Skin of body (tissue), 3 donors: ENCODE measurements at places on chromosomes 13 and 19. TPM values are rescaled to one million over a fixed set of nuclear protein-coding genes. Genes with fewer than 3 reads are reported as not detected.

GRCh38 chr13:112062571-112063570 is 4.1 kb upstream of the SOX1 start:
- DNase-seq: no peak

DNA sequence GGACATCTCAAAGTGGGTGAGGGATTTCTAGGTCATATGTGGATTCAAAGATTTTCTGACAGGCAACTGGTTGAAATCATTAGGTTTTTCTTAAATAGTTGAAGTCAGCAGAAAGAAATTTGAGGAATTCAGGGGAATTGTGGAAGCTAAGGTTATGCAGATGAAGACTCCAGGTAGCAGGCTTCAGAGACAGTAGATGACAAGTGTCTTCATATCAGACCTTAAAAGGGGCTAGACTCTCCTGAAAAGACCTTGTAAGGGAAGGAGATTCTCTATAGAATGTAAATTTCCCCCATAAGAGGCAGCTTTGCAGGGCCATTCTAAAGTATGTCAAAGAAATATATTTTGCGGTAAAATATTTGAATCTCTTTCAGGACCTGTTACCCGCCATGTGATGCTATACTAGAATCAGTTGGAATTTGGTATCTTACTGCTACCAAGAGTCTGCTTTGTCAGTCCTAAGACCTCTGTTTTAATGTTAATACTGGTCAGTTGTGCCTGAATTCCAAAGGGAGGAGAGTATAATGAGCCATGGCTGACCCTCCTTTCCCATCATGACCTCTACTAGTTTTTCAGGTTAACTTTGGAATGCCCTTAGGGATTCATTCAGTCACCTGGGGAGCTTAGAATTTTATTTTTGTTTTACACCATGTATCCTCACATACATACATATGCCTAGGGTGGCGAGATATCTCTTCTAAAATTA is 1115.5 kb upstream of the SLC10A2 start:
- no peak for DNase-seq

DNA sequence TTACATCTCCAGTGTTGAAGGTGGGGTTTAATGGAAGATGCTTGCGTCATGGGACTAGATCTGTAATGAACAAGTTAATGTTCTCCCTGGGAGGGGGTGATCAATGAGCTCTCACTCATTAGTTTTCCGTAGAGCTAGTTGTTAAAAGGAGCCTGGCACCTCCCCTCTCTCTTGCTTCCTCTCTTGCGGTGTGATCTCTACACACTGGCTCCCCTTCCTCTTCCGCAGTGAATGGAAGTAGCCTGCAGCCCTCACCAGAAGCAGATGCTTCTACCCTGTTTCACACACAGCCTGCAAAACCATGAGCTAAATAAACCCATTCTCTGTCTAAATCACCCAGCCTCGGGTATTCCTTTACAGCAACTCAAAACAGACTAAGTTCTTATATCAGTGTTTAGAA is 318.8 kb downstream of the SLITRK1 start:
- no peak for DNase-seq

- DNase-seq: no peak
Measured at GRCh38 chr13:25762281-25762680, 289.5 kb downstream of the SHISA2 start.

- no peak for DNase-seq
Measured at GRCh38 chr13:45918597-45918996, 67.0 kb upstream of the SIAH3 start.

- no peak for DNase-seq
Measured at GRCh38 chr13:82010780-82011179, 1669.9 kb upstream of the SPRY2 start.

GRCh38 chr13:33677215-33677614 is 140.7 kb upstream of the RFC3 start:
- no peak for DNase-seq

Gene N4BP2L1
- 11.8 TPM for total RNA-seq

Gene GPALPP1
- 24.4 TPM for total RNA-seq

Gene KANK2
- 62.5 TPM for total RNA-seq
